NCI-H1930 (cell line): ENCODE measurements at places on chromosomes 7 and 10.

- DNase-seq, result no peak
These were observed 19.7 kb upstream of the CCSER2 start for GRCh38 chr10:84308481-84309304.

GRCh38 chr10:101397140-101397539 is 43.2 kb downstream of the BTRC start:
- DNase-seq, result peak; percentile 5

- no peak for DNase-seq
These were observed 370.0 kb upstream of the IGFBP3 start for GRCh38 chr7:46291050-46291438.

DNA sequence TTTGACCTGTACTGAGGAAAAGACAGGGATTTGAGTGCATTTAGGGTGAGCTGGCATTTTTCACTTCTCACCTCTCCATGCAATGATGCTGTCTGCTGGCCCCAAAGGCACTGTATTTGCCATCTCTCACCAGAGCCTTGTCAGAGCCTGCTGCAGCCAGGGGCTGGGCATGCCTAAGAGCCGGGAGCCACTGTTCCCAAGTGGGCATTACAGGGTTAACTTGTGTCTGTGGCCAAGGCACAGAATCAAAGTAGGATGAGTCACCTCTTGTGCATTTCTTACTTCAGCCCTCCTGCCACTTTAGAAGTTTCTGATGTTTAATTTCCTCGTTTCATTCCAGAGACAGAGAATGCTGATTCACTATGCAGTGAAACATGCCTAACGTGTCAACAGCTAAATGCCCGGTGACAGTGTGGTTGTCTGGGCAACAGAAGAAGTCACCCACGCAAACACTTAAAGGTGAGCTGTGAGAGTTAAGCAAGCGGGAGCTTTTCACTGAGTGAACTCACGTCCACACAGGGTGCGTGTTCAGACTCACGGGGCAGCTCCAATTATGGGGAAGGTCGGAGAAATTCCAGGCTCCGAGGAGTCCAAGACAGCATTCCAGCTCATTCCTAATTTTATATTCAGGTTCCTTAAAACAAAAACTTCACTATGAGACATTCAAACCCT is 57.1 kb upstream of the IGFBP3 start:
- DNase-seq, result no peak

- DNase-seq, result no peak
These were observed 148.4 kb downstream of the PLXDC2 start for GRCh38 chr10:19964625-19965024.

DNA sequence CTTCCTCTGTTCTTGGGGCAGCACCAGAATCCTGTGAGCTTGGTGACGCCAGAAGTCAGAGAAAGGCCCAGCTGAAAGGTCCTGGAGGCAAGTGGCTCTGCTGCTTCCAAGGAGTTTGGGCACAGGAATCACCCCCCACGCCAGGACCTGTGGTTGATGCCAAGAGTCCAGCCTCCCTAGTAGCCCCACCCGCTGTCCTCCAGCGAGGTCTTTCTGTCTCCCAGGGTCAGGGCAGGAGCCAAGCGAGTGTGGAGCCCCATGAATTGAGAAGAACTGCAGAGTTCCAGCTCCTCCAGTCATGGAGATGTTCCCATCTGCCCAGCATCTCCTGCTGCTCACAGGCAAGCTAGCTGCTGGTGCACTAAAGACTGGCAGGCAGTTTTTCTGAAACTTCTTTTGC is 631.7 kb upstream of the MGMT start:
- no peak for DNase-seq

DNA sequence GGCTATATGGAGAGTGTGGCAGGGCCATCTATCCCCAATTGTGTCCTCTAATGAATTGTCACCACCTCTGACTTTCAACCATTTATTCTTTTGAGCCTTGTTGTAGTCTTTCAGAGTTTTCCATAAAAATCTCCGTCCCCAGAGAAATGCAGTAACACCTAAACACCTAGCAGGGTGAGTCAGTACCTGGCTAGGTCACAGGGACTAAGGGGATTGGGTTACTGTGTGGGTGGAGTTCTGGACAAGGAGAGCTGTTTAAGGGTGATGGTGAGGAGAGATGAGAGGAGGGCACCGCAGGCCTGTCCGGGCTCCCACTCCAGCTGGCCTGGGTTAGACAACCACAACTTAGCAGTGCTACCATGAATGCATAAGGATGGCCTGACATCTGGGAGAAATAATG is 186.2 kb upstream of the LYZL1 start:
- no peak for DNase-seq

DNA sequence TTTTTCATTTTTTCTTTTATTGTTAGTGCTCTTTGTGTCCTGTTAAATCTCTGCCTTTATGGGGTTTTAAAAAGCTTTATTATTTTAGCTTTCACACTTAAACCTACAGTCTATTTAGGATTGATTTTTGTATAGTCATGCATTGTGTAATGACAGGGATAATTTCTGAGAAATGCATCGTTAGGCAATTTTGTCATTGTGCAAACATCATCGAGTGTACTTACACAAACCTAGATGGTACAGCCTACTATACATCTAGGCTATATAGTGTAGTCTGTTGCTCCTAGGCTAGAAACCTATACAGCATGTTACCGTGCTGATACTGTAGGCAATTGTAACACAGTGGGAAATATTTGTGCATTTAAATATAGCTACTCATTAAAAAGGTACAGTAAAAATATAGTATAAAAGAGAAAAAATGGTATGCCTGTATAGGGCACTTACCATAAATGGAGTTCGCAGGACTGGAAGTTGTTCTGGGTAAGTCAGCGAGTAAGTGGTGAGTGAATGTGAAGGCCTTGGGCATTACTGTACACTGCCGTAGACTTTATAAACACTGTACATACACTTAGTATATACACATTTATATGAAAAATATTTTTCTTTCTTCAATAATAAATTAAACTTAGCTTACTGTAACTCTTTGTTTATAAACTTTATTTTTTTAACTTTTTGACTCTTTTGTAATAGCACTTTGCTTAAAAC is 16.0 kb downstream of the UBE2D1 start:
- DNase-seq, result no peak

- no peak for DNase-seq
These were observed 165.8 kb upstream of the PRSS1 start for GRCh38 chr7:142583446-142583845.

- no peak for DNase-seq
These were observed 20.5 kb upstream of the DGKI start for GRCh38 chr7:137867289-137867688.

- no peak for DNase-seq
These were observed 23.2 kb downstream of the SLC35G1 start for GRCh38 chr10:93917064-93917391.

DNA sequence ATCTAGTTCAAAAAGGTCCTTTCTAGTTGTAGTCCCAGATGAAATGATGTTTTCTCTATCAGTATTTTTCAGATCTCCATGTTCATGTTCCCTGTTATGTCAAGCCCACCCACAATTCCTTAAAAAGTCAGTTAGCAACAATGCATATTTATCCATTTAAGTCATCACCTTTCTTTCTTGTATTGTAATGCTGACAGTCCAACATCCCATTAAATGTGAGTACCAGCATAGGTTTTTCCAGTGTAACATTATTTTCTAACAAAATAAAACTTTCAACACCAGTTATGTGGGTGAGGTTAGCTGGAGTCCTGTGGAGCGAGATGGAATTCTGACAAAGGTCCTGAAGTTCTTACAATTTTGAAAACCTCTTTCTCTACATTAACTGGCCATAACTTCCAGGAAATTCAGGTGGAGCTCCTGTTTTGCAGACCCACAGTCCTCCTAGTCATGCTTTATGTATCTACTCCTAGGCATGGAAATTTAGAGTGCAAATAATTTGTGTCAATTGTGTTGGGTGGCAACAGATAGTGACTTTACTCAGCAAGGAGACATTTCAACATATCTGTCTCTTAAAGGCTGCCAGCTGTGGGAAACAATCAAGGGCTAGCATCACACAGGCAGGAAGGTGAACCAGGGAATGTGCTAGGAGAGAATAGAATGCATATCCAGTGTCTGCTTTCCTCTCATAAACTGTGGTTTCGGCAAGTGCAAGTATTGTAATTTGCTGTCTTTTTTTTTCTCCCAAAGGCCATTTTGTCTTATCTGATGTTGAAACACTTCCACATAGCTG is 162.6 kb downstream of the MTERF1 start:
- no peak for DNase-seq

- no peak for DNase-seq
These were observed 13.1 kb upstream of the TCAF1 start for GRCh38 chr7:143914938-143915652.

DNA sequence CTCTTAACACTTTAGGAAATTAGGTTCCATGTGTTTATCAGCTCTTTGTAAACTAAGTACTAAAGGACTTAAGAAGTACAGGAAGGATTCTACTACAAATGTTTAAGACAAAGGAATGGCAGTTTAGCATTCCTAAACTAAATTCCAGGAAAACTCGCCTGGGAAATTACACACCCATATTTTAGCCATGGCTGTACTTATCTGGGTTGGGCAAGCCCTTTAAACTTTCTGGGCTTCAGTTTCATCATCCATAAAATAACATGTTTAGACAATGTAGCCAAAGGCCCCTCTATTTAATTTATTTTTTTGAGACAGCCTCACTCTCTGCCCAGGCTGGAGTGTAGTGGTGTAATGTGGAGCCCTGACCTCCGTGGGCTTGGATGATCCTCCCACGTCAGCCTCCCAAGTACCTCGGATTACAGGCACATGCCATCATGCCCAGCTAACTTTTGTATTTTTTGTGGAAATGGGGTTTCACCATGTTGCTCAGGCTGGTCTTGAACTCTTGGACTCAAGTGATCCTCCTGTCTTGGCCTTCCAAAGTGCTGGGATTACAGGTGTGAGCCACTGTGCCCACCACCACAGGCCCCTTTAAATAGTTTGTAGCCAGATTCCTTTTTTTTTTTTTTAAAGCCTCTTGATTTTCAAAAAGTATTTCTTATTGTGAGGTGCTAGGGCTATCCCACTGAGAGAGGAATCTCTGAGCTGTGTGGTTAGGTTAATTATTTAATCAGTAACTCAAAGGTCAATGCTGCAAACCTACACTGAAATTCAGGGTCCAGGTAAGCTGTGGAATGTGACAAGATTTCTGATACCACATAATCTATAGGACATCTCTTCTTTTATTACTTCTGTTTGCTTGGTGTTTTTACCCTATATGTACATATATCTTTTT is 32.1 kb downstream of the TMEM60 start:
- DNase-seq, result no peak
